ENCODE measurements at places on chromosomes 3 and 15. TPM values are rescaled to one million over a fixed set of nuclear protein-coding genes. Genes with fewer than 3 reads are reported as not detected.

- no peak for DNase-seq
Measured at GRCh38 chr15:82613747-82614146, 33.4 kb downstream of the CPEB1 start.

DNA sequence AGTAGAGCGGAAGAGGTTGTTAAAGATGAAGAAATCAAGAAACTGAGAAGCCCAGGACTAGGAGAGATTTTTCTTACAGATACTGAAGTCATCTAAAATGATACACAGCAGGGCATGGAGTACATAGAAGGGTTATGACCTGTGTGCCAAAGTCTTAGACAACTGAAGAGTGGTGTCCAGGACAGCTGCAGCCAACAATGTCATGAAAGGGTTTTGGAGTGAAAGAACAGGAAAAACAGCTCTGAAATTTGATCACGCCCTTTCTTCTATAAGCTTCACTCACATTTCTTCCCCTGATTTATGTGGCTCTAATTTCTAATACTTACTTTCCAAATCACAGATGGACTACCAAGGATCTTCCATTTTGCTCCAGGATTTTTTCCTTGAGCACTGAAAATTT, 3.0 kb downstream of the CFAP20DC start:
- DNase-seq: no peak

GRCh38 chr3:134473868-134474546, 11.8 kb downstream of the ANAPC13 start:
- DNase-seq: peak; percentile 87

- DNase-seq: peak; percentile 76
Measured at GRCh38 chr15:59703979-59704796, 15.1 kb upstream of the BNIP2 start.

DNA sequence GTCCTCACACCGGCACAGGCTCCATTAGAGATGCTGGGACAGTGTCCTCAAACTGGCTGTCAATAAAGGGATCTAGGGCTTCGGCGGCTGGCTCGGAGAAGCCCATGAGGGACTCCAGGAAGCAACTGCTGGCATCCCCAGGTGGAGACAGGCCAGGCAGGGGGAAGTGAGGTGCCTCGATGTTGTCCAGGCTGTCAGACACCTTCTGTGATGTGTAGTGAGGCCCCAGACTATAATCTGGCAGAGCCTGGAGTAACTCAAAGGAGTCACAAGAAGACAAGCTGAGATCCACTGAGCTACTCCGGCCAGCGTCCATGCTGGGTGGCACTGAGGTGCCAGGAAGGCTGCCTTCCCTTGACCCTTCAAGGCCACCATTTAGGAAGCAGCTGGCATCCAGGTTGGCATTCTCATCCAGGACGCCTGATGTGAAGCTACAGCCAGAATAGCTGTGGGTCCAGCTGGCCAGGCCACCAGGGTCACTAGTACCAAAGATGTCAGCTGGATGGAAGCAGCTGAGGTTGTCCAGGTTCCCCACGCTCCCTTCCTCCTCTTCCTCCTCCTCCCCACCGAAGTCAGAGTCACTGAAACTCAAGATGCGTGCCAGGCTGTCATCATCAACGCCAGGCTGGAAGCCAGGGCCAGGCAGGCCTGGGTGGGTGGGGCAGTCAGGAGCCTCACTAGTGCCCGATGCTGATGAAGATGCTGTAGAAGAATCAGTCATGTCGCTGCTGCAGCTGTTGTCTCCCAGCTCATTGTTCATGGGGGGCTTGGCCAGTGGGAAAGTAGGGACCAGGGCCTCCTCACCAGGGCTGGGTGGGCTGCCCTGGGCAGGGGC, 10.1 kb downstream of the CSRNP1 start:
- DNase-seq: no peak

DNA sequence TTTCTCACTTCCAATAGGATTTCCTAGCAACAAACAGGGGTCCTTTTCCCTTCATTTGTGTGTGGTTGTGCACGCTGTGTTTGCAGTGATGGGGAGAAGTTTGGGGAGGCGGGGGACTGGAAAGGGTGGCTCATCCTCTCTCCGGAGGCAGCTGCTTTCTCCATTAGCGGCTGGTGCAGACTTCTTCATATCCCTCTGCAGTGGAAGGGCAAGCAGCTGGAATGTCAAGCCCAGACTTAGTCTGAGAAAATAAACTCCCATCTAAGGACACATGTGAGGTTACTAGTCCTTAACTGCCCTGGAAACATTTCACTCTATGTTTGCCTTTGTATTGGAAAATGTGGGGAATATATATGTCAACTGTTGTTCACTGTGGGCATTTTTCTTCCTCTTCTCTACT, 467.0 kb upstream of the RASGRP1 start:
- DNase-seq: no peak

DNA sequence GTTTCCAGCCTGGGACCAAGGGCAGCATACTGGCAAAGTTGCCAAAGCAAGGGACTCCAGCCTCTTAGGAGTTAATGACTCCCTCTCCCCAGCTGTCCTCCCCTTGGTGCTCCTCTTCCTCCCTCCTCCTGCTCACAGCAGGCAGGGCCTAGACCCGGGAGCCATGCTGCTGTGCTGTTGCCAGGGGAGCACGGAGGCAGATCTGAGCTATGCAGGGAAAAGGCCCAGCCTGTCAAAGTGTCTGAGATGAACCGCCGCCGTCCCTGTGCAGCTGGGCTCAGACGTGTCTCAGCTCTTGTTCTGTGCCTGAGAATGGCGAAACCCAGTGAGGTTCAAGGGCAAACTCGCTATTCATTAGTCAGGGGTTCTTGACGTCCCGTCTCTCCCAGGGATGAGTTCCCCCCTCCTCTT, 60.8 kb upstream of the POLG start:
- DNase-seq: no peak

- DNase-seq: no peak
Measured at GRCh38 chr15:27824841-27825422, 274.2 kb downstream of the OCA2 start.

DNA sequence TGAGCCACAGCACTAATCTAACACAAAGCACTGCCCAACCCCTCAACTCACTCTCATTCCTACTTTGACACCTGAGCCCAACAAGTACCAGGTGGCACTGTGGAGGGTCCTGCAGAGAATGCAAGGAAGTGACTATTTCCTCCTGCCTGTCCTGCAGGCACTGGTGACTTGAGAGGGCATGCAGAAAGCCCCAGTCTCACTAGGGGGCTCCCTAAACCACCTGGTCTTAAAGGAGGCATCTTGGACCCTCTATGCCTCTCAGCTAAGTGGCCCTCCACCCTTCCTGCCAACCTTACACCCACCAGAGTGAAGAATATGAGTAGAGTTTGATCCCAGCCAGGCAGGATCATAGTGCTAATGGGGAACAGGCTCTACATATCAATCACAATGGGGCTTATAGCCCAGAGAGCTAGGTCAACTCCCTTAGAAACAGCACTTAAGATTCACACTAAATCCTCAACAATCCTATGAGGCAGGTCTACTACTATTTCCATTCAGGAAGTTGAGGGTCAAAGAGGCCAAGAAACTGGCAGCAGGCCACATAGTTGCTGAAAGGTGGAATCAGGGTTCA, 15.2 kb downstream of the TRAIP start:
- peak; percentile 38 for DNase-seq

DNA sequence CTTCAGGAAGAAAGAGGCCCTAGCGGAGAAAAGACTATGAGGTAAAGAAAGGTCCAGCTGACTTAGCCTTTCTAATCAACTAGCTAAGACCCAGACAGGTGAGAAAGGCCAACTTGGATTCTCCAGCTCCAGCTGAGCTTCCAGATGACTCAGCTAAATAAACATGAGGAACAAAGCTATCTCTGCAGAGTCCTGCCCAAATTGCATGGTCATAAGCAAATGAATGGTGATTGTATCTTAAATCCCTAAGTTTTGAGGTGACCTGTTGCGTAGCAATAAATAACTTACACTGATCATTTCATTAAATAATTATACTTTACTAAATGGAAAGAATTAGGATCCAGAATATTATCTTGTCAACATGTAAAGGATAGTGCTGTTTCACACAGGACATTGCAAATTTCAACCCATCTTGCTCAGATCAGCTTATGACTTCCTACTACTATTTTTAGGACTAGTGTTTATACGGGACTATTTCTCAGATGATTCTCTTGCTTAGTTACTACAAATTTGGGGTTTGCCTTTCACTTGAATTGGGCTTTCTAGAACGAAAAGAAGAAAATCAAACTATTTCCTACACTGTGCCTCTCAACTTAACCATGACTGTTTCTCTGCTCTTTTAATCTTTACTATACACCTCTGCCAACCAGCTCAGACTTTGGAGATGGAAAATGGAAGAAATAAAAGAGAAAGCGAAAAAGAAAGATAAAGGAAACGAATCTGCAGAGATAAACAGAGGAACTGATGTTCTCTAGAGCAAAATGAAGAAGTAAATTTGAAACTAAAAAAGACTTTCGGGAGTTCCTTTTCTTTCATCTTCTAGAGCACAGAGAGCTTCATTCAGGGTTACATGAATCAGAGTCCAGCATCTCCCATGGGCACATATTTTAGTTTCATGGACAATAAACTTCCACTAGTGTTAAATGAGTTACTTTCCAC, 6.6 kb upstream of the ADGRG7 start:
- peak; percentile 61 for DNase-seq

DNA sequence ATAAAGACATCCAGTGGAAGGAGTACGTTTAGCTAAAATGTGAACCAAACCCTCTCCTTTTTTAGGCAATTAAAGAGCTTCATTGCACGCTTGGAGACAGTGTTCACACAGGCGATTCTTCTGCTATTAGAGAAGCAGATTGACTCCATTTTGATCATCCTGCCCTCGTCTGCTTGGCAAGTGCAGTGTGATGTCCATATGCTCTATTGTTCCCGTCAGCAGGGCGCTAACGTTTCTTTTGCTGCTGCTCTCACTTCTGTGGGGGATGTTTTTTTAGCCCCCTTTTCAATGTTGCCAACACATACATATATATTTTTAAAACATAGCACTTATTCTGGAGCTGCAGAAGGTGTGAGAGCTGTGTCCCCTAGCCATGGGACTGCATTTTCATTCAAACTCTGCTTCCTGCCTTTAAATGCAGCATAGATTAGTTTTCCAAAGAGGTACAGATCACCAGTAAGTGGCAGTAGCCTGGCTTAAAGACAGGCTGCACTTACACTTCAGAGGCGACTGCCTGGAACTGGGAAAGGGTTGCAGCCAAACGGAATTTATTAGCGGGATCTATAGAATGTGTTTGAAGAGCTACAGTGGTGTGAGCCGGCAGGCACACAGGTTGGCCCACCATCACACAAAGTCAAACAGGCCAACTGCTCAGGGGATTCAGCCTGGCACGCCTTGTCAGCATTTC, 292.6 kb upstream of the DPH6 start:
- DNase-seq: no peak

GRCh38 chr3:50028346-50028745, 60.4 kb upstream of the RBM5 start:
- DNase-seq: peak; percentile 32

GRCh38 chr15:74038707-74039655, 43.4 kb downstream of the GOLGA6A start:
- no peak for DNase-seq

DNA sequence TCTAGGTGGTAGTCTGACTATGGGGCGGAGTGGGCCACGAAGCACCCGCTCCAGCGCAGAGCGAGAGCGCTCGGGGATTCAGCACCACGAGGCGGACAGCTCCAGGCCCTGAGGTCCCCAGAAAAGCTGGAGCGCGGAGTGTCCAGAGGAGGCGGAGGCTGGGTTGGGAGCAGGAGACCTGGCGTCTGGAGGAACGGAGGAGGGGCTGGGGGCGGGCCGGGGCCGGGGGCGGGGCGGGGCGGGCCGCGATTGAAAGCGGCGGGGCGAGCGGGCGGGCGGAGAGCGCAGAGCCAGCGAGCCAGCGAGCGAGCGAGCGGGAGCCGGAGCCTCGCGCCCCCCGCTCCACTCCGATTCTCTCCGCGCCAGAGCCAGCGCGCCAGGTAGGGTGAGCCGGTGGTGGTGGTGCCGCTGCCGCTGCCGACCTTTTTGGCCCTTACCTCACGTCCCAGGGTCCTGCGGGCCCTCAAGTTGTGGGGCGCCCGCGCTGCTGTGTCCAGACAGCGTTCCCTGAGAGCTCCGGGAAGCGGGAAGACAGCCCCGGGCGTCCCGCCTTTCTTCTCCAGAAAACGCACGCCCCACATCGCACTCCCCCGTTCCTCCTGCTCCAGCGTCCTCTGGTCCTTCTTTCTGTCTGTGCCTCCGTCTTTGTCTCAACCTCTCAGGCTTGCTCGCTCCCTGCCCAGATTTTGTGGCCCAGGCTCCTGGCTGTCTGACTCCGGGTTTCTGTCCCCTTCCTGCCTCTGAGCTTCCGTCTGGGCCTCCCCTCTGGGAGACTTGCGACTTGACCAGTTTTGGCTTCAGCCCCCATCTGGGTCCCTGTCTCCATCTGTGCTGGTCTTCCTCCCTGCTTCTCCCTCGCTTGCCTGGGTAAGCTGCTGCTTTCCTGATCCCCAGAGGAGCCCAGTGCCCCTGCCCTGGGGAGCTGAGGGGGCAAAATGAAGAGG, at the start of gene GRM2:
Gene GRM2 (plus strand): TSS at position 281 of the 944 bp plus-strand sequence. CDS start 1,916 bp downstream, outside the sequence.
- no peak for DNase-seq

- no peak for DNase-seq
Measured at GRCh38 chr15:28078191-28078719, 20.9 kb downstream of the OCA2 start.

DNA sequence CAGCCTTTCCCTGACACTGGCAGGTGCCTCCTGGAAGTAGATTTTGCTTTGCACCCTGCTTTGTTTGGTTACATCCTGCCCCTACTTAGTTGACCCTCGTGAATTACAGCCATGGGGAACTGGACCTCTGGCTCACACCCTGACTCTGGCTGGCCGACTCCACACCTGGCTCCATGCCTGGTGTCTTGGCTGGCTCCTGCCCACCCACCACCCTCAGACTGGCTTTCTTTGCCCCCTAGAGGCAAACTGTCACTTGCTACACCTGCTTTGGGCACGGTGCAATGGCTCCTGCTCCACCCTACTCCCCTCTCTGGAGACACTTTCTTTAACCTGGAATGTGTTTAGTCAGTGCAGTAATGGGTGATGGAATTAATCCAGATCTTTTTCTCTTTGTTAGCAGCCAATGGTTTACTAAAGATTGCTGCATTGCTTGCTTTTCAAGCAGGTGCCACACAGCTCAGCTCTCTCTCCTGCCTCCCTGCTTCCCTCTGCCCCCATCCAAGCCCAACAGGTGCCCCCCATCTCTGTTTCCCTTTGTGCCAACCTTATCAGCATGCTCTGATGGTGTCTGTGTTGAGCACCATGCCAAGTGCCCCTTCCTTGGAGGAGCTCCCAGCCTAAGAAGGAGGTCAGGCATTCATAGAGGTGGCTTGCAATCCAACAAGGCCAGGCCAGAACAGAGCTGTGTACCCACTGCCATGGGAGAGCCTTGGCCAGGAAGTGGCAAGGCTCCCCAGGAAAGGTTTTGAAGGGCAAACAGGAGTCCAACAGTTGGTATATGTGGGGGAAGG, 38.4 kb downstream of the RASGRF1 start:
- no peak for DNase-seq

GRCh38 chr3:107772016-107772415, 249.3 kb downstream of the BBX start:
- no peak for DNase-seq

- no peak for DNase-seq
Measured at GRCh38 chr15:37339856-37340255, 239.5 kb upstream of the MEIS2 start.

The RPL15 gene
- total RNA-seq: 1,600 TPM

The SPESP1 gene
- not detected for total RNA-seq

The GATA2 gene
- 36.3 TPM for total RNA-seq

The CSPG4 gene
- total RNA-seq: 3.4 TPM

The CHRNA3 gene
- not detected for total RNA-seq

The DCLK3 gene
- not detected for total RNA-seq

The CDHR4 gene
- total RNA-seq: not detected

The IL5RA gene
- total RNA-seq: not detected

The MASP1 gene
- 1.2 TPM for total RNA-seq

The TJP1 gene
- 45.2 TPM for total RNA-seq

All from M059J (cell line).